ENCODE measurements at places on chromosomes 3 and 15.

- no peak for DNase-seq
Observed at GRCh38 chr15:51093488-51093838, 1.2 kb downstream of the TNFAIP8L3 start.

DNA sequence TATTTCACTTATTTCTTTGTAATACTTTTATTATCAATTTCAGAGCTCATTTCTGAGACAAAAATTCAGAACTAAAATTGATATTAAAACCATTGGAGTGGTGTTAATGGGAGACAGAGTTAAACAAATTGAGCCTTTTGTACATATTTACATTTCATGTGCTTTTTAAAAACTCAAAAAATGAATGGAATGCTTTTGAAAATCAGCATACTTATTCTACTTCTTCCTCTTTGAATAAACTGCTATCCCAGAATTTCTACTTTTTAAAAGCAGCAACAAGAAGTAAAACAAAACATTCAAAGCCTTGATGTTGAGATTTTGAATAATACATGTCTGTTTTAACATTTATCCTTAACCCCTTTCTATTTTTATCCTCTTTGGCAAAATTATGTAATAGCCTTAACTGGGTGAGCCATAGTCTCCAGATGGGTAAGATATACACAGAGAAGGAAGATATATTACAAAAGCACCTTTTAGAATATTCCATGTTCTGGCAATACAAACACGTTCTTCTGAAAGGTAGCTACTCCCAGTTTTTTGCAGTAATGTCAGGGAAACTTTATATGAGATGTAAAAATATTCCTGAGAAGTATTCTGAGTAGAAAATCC is 123.6 kb downstream of the MBNL1 start:
- DNase-seq = no peak

DNA sequence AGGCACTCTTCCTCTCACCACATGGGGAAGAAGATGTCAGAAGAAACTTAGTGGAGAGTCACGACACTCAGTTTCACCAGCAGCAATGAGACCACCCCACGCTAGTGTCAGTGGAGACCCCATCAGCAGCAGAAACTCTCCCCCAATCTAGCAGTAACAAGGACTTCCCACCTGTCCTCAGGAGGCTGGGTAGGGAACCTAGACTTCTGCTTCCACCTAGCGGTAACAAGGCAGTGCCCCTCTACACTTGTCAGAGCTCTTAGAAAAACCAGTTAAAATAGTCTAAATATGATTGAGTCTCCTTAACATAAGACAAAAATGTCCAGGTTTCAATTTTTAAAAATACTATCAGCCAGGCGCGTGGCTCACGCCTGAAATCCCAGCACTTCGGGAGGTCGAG is 57.3 kb downstream of the TRAT1 start:
- no peak for DNase-seq

GRCh38 chr15:69457304-69458280 is 5.0 kb downstream of the RPLP1 start:
- DNase-seq = no peak

DNA sequence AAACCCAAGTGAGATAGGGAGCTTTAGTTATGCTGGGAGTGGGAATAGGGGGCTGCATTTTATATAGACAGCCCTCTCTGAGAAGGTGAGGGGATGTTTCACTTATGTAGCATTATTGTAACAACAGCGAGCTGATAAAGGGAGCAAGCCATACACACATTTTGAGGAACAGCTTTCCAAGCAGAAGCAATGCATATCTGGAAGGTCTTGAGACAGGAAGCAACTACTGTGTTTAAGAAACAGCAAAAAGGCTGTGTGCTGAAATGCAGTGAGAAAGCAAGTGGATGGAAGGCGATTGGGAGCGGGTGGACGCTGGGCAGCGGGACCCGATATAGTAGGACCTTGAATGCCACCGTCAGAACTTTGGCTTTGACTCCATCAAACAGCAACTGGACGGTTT is 155.9 kb upstream of the TBL1XR1 start:
- DNase-seq = no peak

GRCh38 chr3:196050597-196050996 is 31.3 kb downstream of the TFRC start:
- no peak for DNase-seq

- no peak for DNase-seq
Observed at GRCh38 chr3:177977381-177978158, 558.7 kb upstream of the KCNMB2 start.

GRCh38 chr3:129122412-129123011 is 908 bp upstream of the RAB43 start:
- DNase-seq = no peak

GRCh38 chr3:21520106-21520963 is 230.7 kb downstream of the ZNF385D start:
- no peak for DNase-seq

- no peak for DNase-seq
Observed at GRCh38 chr15:68700455-68701123, 120.1 kb downstream of the ANP32A start.

DNA sequence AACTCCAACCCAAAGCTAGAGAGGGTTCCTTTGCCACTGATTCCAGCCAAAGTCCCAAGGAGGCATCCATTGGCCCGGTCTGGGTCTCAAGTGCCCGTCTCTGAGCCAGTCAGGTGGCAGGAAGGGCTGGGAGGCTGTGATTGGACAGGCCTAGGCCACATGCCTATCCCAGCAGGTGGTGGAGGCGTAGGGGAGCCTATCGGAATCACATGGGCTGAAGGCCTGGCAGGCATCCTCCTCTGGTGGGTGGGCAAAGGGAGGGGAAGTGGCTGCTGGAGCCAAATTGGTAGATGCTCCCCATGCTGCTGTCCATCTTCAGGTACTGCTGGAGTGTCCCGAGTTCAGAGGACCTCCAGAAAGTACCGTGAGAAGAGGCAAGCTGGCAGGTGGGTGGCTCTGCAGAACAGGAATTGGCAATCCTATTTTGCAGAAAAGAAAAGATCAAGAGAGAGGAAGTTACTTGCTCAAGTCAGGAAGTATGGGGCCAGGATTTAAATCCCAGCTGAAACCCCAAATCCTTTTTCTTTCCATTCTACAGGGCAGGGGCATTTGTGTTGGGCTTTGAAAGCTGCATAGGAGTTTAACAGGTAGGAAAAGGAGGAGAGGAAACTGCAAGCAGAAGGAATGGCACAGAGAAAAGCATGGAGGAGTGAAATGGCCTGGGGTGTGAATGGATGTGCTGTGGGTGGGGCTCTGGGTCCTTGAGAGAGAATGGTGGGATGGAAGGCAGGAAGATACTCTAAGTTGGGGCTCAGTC is 3.7 kb downstream of the CHST13 start:
- no peak for DNase-seq

DNA sequence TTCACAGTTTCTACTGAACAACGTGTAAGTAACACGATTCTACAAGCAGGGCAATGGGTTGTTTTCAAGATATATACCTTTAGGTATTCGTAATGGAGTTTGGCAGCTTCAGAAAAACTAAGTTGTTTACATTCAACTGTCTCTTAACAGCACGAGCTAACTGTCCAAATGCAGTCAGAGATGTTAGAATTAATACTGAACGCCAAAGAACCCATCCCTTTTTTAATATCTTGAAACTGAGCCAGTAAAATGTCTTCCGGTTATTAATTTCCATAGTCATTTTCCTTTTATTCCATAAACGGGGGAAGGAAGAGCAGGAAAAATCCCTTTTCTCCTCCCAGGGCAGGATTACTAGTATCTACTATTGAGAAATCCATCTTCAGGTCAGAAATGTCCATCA is 129.0 kb upstream of the THBS1 start:
- DNase-seq = no peak

GRCh38 chr3:12825156-12825555 is 16.2 kb downstream of the RPL32 start:
- DNase-seq = no peak

DNA sequence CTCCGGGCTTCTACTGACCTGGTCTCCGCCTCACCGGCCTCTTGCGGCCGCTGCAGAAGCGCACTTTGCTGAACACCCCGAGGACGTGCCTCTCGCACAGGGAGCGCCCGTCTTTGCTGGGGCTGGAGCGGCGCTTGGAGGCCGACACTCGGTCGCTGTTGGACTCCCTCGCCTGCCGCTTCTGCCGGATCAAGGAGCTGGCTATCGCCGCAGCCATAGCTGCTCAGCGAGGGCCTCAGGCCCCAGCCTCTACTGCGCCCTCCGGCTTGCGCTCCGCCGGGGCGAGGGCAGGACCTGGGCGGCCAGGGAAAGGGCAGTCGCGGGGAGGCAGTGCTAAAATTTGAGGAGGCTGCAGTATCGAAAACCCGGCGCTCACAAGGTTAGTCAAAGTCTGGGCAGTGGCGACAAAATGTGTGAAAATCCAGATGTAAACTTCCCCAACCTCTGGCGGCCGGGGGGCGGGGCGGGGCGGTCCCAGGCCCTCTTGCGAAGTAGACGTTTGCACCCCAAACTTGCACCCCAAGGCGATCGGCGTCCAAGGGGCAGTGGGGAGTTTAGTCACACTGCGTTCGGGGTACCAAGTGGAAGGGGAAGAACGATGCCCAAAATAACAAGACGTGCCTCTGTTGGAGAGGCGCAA is 319.2 kb downstream of the FGF12 start:
- DNase-seq = no peak

GRCh38 chr3:32391643-32392535 is at the start of gene CMTM7:
Gene CMTM7, plus strand, starts transcription at chr3:32391853. Its CDS starts 54 bp downstream, at chr3:32391907.
- peak; percentile 86 for DNase-seq

DNA sequence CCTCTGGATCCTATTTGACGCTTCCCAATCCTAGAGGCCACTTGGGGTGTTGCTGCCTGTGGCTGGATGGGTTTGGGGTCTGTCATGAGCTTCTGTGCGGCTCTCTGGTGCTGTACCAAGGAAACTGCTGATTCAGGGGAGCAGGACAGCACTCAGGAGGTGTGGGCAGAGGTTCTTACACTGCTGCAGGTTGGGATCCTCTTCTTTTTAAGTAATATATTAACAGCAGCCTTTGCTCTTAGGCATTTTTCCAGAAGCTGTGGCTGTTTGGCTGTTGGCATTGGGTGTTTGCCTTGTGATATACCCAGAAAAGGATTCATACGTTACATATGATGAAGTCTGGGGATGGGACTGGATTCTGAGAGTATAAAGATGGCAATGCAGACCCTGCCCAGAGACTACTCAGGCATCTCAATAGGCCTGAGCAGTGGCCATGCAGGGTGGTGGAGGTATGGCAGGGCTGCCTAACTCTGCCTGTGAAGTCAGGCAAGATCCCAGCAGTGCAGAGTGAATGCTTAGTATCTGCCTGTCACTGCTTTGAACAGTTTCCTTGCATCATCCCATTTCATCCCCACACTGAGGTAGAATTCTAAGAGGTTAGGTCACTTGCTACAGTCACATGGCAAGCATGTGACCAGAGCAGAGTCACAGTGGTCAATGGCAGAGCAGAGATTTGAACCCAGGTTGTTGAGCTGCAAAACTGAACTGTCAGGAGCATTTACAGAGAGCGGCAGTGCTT is 3.9 kb downstream of the ABHD6 start:
- DNase-seq = no peak

GRCh38 chr3:134564991-134565390 is 79.1 kb downstream of the CEP63 start:
- DNase-seq = no peak

DNA sequence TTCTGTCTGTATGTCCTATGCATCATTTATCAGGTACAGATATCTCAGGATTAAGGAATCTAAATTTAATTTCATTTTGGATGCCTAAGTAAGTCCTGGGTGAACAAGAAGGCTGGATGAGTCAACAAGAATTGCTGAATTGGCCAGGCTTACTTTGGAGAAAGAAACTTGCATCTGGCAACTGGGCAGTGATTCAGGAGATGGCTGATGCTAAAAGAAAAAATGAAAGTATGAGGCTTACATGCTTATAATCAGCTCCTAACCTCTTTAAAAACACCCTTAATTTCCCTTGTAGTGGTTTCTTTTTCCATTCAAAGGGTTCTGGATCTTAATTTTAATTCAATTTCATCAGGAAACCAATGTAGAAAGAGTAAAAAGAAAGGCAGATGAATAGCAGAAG is 228.8 kb upstream of the PEX5L start:
- DNase-seq = no peak

DNA sequence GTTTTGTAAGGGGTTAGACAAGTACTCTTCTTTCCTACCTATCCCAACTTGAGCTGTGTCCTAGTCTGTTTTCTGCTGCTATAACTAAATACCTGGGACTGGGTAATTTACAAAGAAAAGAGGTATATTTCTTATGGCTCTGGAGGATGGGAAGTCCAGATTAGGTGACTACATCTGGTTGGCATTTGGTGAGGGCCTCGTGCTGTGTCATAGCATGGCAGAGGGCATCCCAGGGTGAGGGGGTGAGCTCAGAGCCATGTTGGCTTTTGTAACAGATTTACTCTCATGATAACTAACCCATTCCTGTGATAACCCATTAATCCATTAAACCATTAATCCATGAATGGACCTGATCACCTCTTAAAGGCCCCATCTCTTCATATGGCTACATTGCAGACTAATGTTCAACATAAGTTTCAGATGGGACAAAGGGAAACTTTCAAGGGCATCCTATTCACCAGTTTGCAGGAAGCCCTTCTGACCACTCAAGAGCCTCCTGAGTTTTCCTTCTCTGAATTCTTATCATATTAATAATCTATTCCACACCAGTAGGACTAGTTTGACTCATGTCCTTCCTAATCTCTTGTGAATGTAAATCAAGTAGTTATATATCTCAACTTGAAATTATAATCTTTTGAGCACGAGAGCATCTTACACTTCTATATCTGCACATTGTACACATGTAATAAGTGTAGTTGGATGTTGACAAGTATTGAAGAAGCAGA is 185.7 kb upstream of the ZPLD1 start:
- DNase-seq = no peak

DNA sequence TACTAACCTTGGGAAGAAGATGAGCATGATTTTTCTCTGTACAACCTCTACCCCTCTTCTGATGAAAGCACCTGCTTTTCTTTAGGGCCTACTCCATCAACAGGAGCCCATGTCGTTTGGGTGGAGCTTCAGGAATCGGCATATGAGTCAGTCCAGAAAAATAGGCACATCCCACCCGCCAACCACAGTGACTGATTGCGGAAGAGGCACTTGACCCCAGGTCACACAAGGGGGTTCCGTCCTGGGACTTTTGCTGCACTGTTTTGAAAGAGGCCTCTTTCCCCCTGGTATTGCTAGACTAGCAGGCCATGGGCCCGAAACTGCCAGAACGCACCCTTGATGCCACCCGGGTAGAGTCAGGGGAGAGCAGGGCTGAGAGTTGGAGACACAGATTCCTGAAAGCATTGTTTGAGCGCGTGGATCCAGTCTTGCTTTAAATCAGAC is 19.3 kb upstream of the NRROS start:
- no peak for DNase-seq

DNA sequence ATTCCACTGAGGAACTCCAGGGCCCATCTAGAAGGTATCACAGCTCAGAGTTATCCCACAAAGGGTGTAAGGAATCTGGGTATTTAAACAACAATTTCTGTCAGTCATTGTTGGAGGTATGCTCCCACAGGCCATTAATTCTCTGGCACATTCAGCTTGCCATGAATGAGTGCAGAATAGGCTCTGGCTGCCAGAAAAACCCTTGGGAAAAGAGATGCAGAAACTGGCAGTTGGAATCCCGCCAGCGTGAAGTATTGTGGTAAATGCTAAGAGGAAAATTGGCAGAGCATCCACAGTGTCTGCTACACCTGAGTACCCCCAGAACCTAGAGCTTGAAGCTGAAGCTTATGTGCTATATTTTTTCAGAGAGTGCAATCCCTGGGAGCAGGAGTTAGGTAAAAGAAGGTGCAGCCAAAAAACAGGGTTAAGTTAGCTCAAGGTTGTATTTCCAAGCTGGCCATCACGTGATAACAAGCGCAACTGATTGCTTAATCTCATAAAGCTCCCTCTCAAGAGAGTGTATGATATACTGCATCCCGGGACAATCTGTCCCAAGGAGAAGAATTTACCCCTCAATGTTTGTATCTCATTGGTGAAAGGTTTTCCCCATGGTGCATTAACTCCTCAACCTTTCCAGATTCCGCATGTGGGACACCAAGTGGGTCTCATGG is 94.2 kb upstream of the ACP3 start:
- DNase-seq = no peak

- DNase-seq = no peak
Observed at GRCh38 chr15:40754574-40754882, 526 bp downstream of the RMDN3 start.

Data from osteocyte (in vitro differentiated cells).